ENCODE measurements at places on chromosomes 1 and 21.

DNA sequence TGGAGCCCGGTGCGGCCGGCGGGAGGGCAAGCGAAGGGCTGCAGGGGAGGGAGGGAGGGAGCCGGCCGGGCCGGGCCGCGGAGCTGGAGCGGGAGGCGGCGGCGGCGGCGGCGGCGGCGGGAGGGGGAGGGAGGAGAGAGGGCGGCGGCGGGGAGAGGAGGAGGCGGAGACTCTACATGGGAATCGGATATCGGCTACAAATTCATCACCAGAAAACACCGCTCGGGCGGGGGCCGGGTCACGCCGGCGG lies at the start of gene AKT3:
TSS of gene AKT3 (minus strand) at position 42 of the 250 bp plus-strand sequence. CDS start 7,073 bp downstream, outside the sequence.
- peak; percentile 92 for DNase-seq

DNA sequence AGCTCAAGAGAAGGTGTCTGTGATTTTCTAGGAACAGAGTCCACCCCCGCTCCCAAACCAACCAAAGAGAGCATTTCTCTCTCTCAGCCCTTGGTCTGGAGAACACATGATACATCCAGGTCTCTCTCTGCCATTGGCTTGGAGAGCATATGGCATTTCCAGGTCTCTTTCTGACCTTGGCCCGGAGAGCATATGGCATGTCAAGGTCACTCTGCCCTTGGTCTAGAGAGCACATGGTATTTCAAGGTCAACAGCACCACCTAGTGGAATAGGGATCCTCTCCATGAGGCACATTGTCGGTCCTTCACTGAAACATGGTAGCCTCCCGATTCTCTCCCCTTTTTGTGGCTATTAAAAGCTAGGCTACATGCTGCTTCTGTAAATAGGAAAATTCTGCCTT lies 437.7 kb upstream of the OLFM3 start:
- DNase-seq, result peak; percentile 72

- DNase-seq, result no peak
Measured at GRCh38 chr1:31805318-31805717, 10.5 kb downstream of the SPOCD1 start.

DNA sequence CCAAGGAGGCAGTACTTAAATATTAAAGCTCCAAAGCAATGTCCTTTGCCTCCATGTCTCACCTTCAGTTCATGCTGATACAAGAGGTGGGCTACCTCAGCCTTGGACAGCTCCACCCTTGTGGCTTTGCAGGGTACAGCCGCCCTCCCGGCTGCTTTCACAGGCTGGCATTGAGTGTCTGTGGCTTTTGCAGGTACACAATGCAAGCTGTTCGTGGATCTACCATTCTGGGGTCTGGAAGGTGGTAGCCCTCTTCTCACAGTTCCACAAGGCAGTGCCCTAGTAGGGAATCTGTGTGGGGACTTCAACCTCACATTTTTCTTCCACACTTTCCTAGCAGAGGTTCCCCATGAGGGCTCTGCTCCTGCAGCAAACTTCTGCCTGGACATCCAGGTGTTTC lies 324.8 kb downstream of the COL11A1 start:
- no peak for DNase-seq

GRCh38 chr21:16969636-16970035 lies 543.2 kb upstream of the CXADR start:
- DNase-seq, result no peak

GRCh38 chr1:168216171-168216570 lies 9.6 kb upstream of the SFT2D2 start:
- no peak for DNase-seq

DNA sequence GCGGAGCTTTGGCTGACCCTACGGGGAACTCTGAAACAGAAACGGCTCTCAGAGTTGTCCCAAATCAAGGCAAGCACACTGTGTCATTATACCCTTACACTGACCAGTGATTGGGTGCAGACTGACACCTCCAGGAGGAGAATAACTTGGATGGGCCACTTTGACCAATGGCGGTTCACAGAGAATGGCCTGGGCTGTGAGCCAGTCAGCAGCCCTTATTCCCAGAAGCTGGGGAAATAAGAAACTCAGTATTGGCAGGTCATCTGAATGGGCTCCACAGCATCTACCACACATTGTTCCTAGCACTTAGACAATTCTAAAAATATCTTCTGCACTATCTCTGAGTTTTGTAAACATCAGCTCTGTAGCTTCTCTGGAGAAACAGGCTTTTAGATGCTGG lies 265.2 kb downstream of the ADGRL2 start:
- no peak for DNase-seq

DNA sequence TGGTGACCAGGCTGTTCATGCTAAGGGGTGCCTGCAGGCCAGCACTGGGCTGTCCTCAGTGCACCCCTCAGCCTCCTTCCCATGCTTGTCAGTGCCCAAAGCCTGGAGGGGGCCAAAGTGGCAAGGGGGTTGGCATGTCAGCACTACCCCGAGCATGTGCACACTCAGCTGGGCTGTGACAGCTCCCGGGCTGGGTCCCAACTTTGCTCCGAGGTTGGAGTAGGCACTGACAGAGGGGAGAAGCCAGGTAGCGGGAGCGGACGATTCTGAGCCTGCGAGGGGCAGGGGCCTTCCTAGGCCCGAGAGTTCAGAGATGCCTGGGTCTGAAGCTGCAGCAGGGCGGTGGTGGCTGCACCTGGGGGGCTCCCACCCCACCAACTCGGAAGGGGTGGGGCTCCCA lies 119.0 kb downstream of the MAST2 start:
- no peak for DNase-seq

Measured in NCI-H82 (cell line).